Sciatic nerve (tissue), 2 donors: ENCODE measurements at places on chromosomes 2 and 18.

GRCh38 chr18:416930-417329, 83.6 kb downstream of the COLEC12 start:
- DNase-seq = no peak

GRCh38 chr2:156763174-156763573, 327.0 kb downstream of the GPD2 start:
- DNase-seq = no peak

- no peak for DNase-seq
Observed at GRCh38 chr2:86492048-86492453, 50.9 kb downstream of the KDM3A start.

DNA sequence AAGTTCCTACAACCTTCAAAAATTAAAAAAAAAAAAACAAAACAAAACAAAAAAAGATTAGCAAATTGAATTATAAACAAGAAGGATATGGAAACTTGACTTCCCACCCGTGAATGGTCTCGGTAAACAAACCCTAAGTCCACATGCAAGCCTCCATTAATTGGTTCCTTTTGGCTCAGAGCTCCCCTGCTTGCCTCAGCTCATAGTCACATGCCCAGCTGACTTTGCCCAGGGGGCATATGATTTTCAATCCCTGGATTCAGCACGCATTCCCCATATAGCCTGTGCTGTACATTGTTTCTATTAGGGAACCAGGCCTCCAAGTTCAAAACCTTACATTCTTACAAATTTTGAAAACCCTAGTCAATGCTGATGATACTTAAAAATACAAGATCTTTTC, 95.0 kb downstream of the PID1 start:
- DNase-seq = no peak

GRCh38 chr18:35707674-35708073, 126.1 kb downstream of the GALNT1 start:
- DNase-seq = no peak

- no peak for DNase-seq
Observed at GRCh38 chr18:9095297-9096006, 7.0 kb upstream of the NDUFV2 start.

GRCh38 chr2:106624787-106625380, 137.7 kb downstream of the CD8B2 start:
- DNase-seq = no peak

GRCh38 chr18:60024857-60025256, 125.1 kb downstream of the PMAIP1 start:
- DNase-seq = no peak

- no peak for DNase-seq
Observed at GRCh38 chr18:49751427-49752094, 61.8 kb downstream of the ACAA2 start.

- no peak for DNase-seq
Observed at GRCh38 chr2:233892793-233893192, 24.4 kb upstream of the TRPM8 start.

DNA sequence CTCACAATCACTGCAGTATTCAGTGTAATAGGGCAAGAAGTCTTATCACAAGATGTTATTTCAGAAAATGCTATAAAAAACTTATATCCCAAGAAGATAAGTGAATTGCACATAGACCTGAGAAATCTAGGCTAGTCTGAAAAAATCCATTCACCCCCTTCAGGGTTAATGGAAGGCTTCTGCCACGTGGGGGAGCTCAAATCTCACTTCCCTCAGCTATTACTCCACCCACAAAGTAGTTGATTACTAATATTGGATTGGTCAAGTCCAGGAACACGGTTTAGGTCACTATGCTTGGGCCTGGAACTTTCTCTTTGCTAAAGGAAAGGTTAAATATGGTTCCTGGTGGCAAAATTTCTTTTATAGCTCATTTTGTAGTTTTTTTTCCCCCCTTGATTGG, 51.2 kb upstream of the ADAM23 start:
- DNase-seq = no peak

DNA sequence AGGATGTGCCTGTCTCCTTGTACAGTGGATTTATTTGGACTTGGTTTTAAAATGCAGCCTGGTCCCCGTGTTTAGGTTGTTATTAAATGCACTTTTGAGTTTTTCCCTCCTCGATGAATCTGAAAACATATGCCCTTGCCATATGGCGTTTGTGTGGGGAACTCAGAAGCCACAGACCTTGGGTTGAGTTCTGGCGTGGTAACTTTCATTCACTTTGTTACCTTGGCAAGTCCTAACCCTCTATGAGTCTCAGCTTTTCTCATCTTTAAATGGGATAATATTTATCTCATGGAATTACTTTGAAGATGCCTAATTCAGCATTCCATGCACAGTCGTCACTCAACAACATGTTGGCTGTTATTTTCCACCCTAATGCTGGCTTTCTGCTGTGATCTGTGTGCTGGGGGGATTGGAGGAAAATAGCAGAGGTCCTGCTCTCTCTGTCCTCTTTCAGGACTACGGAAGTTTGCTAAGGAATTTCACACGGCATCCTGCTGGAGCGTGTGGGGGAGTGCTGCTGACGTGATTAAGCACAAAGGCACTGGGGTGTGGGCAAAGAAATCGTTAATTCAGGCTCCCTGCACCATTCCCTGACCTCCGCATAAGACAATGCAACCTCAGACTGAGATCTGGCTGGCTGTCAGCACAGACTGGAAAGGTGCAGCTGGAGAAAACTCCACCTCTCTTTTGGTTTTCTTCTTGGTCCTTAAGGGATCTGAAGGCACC, 61.7 kb downstream of the LDLRAD4 start:
- DNase-seq = peak; percentile 42

DNA sequence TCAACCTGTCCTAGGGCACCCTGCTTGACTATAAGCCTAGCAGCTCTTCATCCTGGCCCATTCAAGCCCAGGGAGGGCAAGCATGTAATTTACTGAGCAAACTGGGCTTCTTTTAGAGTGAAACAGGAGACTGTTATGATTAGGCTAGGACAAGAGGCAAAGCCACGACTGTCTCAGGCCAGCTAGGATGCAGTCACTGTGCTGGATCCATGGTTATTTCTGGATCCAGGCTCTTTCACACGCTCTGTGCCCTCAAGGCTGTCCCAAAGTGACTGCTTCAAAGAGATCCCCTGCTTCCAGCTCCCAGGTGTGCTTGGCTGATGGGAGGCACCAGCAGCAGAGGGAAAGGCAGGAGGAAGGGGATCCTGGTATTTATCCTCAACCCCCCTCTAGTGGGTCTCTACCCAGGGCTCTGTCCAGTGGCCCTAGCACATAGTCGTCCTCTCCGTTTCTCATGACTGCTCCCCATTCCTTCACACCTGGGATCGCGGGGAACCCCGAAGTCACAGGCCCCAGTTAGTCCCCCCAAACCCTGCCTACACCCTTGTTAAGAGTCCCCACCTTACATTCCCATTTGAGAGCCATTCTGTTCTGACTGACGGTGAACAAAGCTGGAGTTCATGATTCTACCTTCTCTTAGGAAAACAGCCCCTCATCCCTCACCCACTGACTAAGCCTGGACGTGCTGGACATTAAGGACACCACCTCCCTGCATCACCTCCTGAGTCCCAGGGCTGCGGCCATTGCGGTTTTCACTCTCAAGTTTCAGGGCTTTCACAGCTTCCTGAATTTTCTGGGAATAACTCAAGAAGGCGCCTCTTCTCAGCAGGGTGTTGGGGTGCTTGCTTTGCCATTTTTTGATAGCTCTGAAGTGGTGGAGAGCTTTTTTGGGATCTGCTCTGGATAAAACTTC, 63.2 kb downstream of the POLR1A start:
- peak; percentile 48 for DNase-seq

DNA sequence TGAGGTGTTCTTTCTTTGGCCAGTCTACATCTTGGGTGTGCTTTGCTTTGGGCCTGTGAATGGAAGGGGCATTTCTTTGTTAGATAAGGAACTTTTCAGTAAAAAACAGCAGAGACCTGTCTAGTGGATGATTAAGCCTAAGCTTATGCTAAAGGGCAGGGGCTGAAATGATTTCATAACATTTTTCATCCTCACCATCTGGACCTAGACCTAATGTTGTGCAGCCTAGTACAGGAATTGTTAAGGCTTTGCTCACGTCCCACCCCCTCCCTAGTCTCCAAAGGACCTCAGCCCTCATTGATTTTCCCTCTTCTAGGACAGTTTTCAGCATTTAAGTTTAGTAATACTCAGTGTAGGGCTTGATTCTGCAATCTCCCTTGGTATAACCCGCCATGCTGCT, 111.8 kb downstream of the PRKCE start:
- DNase-seq = no peak

DNA sequence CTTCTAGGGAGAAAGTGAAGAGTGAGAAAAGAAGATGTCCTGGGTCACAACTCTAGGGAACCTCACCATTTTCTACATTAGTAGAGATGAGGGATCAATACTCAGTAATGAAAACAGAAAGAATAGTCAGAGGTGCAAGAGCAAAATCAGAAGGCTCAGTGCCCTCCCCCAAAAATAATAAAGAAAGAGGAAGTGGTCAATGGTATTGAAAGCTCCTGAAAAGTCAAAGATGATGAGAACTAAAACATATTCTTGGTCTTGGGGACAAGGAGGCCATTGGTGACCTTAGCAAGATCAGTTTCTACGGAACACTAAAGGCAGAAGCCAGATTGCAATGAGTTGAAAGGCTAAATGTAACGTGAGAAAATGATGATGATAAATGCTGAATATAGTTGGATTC, 24.5 kb upstream of the MYO1B start:
- no peak for DNase-seq

GRCh38 chr18:79940814-79941472, 10.5 kb downstream of the SLC66A2 start:
- peak; percentile 56 for DNase-seq

- peak; percentile 37 for DNase-seq
Observed at GRCh38 chr2:239719791-239720360, 305.3 kb downstream of the NDUFA10 start.

- DNase-seq = no peak
Observed at GRCh38 chr2:106314444-106314843, 120.3 kb upstream of the UXS1 start.

DNA sequence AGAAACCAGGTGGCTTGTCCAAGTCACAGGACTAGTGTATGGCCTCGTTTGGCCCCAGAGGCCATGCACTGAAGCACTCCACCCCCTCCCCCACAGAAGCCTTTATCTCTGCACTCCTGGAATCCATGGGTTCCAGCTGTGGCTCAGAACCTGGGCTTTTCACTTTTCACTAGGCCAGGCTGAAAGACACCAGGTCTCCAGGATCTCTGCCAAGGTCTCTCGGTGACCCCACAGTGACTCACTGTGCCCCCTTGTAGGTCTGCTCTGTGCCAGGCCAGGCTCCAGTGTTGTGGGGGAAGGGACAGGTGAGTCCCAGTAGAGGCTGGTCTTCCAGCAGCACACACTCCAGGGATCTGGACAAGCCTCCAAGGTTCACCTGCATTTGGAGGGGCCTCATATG, 31.0 kb upstream of the GLI2 start:
- DNase-seq = no peak

DNA sequence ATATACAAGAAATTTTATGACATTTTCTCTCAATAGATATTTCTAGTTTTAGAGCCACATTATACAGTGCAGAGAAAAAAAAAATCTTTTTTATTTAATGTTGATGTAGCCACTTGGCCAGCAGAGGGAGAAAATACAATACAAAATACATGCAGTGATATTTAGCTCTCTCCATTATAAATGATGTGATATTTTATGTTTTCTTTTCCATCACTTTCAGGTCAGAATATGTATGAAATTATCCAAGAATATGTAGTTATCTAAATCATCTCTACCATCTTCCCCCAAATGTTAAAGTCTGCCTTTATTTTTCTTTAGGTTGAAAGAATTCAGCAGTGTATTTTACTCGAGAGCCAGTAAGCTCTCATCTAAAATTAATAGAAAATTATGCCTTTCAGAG, 533.6 kb upstream of the FSHR start:
- no peak for DNase-seq

- no peak for DNase-seq
Observed at GRCh38 chr18:35038881-35039491, 2.2 kb upstream of the MAPRE2 start.

DNA sequence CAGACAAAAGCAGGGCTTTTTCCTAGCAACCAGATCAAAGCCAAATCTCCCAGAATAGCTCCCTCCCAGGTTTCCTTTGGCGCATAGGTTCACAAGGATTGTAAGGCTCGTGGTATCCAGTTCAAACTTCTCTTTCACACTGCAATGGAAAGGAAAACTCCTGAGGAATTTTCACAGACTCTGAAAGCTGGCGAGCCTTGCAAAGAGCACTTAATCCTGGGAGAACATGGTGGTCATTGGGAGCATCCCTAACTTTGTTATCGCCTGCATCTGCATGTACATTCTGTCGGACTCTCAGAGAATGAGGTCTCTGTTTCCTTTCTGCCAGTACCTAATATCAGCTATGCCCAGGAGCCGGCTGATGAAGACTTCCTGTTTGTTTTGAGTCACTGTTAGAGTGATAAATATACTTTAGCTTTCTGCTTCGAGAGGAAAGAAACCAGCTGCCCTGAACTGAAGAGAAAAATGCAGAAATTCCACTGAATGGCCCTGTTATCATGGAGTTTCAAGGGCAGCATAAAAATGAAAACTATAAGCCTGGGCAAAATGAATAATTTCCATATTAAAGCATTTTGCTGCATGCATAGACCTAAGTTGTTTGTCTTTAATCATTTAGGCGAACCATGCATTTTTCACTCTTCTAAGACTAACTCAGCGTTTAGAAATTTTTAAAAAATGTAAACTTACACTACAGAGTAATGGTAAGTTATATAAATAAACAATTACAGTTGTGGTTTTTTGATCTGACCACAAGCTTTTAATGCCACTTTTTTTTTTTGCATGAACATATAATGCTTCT, 76.4 kb upstream of the ZEB2 start:
- no peak for DNase-seq

DNA sequence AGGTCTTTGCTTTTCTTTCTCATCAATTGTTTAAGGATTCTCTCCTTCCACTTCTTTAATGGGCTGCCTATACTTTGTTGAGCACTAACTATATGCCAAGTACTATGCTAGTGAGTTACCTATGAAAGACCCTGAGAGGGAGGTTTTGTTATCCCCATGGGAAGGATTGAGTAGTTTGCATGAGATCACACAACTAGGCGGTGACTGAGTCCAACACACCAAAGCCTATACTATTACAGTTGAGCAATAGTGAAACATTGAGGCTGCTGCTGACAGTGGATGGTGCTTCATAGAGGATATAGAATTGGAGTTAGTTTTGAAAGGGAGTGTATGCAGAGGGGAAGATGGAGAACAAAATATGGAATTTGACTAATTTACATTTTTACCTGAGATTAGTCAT, 15.8 kb downstream of the NABP1 start:
- DNase-seq = no peak

- no peak for DNase-seq
Observed at GRCh38 chr2:199261239-199261638, 196.5 kb downstream of the SATB2 start.
